ENCODE measurements at places on chromosomes 7 and 10.

- DNase-seq, result no peak
These were observed 175.4 kb downstream of the EXOC4 start for GRCh38 chr7:133428326-133428725.

DNA sequence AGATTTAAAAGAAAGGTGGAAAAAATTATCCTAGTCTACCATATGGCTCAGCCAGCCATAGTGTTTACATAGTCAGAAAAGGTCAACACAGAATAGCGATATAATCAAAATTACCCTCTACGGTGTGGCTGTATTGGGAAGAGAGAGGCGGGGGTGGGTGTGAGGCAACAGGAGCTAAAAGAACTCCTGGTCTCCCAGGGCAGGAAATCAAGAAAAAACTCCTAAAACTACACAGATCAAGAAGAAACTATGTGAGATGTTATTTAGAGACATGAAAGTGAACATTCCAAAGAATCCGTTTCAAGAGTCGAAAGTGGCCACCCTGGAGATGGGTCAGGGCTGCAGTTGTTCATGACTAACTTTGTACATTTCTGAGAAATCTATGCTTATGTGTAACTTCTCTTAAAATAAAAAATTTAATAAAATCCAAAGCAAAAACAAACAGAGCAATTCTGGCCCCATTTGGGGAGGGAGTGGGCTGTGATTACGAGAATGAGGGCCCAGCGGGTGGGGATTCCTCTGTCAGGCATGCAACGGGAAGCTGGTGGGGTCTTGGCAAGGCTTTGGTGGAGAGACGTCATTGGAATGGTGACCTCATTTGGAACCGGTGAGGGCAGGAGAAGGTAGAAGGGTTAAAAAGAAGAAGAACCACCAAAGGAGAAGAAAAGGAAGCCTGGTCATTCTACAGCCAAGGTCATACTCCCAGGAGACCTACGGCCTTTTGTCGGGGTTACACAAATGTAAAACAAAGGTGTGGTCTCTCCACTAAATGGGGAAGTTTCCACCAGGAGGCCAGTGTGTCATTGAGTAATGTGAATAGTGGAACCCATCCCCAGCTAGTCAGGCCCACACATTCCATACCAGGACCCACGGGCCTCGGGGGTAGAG is 71.2 kb upstream of the DUSP5 start:
- DNase-seq, result no peak

DNA sequence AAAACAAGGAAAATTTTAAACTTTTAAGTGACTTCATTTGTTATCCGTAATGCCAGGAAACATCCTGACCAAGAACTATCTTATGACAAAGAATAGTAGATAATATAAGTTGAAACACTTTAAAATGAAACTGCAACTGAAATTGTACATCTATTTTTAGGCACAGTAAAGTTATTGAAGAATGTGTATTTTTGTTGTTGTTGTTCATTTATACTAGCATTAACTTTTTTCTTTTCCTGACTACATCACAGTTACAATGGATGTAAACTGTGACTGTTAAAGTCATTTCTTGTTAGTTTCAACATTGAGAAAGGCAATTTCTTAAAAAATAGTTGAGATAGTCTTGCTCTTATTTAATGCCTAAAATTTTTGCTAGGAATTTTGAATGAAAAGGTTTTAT is 2.6 kb downstream of the CPED1 start:
- no peak for DNase-seq

- DNase-seq, result no peak
These were observed 95.5 kb downstream of the ZMYND11 start for GRCh38 chr10:230758-231157.

DNA sequence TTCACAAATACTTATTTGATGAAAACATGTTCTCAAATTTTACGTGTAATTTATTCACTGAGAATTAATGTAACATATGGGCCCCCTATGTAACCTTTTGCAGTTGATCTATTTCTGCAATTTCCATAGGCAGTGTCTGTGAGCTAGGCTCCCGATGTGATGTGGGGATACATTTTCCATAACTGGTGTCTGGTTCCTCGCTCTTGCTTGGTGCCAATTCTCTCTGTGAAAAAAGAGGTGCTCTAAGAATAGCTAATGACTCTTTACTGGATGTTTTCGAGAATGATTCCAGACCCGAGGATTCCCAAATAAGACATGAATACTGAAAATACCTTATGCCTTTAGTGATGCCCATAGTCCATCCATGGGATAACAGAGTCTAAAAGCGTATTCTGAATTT is 286.7 kb upstream of the FZD8 start:
- DNase-seq, result no peak
